LNCaP clone FGC (cell line): ENCODE measurements at places on chromosomes 12 and 14.

DNA sequence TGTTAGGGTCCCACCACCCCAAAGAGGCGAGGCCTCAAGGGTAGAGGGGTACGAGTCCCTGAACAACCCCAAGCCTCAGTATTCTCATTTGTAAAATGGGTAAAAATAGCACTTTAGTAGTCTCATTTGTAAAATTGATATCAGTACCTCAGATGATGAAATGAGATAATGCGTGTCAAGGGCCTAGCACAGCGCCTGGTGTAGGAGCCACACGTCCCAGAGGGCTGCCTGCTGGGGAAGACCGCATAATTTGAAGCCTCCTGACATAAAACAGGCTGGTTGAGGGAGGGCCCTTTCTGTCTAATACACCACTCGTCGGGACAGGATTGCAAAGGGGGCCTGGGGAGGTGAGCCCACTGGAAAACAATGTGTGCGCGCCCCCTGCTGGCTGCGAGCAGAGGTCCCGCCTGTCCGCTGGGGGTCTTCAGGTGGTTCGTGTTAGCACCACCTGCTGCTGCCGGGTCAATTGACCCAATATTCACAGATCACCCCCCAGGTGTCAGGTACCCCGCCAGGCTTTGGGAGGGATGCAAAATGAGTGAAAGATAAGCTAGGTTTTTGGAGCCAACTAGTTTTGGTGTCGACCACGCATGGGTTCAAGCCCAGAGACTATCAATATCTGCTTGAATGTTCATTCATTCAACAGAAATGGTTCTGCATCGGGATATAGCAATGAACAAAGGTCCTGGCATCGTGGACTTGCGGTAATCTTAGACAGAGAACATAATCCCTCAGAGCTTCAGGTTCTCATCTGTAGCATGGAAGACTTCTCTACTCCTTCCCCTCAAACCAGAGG lies 24.7 kb upstream of the IRF2BPL start:
- DNase-seq, result no peak

DNA sequence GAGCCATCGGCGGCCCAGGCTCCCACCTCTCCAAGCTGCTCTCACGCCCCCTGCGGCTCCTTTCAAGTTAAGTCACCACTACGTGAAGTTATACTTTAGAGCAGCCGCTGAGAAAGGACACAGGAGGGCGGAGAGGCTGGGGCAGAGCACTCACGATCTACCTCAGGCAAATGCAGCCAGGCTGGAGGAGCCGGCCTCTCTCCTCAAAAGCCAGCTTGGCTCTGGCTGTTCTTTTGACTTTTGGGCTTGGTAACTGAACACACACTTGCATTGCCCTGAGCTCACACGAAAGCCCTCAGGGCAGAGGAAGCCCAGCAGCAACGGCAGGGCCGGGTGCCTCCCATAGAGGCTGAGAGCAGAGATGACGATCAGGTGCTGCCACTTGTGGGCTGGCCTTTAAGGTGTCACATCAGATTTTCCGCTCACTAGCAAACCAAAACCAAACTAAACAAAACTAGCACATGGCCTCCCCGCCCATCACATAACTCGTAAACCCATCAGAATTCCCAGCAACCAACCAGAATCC lies 75.2 kb downstream of the PITPNM2 start:
- DNase-seq, result peak; percentile 88

- no peak for DNase-seq
These were observed 550.8 kb upstream of the TMEM132C start for GRCh38 chr12:127716166-127716565.

- no peak for DNase-seq
These were observed 137.6 kb upstream of the TMTC1 start for GRCh38 chr12:29921307-29921706.
